Lower leg skin (tissue), 4 donors: ENCODE measurements at places on chromosomes 6 and 20.

GRCh38 chr6:46490425-46491200 is 636 bp downstream of the RCAN2 start:
- no peak for DNase-seq

DNA sequence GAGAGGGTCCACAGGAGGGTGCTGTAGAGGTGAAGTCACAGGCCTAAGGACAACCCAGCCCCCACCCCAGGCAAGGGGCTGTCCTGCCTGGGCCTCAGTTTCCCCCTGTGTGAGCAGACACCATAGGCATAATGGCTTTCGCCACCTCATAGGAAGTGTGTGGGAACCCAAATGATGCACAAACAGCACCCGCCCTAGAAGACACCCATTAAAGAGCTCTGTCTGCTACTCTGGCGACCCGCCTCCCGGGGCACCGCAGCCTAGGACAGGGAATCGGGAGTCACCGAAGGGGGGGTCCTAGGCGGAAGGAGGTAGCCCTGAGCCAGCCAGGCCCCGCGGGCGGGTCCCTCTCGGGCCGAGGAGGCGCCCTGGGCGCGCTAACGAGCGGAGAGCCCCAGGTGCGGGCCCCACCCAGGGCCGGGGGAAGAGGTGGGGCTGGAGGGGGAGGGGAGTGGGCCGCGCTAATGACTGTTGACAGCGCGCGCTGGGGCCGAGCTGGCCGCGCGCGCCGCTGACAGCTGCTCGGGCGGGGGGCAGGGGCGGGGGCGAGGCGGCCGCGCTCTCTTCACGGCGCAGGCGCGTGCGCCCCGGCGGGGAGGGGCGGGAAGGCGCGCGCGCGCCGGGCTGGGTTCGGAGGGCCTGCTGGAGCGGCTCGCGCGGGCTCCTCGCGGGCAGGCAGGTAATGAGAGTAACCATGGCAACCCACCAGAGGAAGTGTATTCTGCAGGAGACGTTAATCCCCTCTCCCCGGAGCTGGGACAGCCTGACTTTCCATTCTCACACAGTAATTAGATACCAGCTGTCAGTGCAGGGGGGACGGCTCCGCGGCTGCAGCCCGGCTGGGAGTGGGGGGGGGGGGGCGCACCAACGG is 48.9 kb downstream of the NOL4L start:
- DNase-seq: no peak

DNA sequence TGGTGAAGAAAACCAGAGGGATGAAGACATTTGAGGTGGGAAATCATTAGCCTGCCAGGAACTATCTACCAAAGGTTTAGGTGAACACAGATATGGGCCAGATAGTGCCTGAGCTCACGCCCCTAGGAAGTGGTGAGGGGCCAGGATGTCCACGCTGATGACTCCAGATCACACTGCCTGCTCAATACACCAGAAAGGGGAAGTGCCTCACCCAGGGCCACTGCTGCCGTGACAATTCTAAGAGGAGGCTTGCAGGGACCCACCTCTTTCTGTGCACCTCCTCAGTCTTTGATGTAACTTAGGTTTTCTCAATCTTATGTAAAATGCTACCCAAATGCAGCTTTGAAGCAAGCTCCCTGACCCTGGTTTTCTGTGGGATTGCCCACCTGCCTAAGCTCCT is 5.4 kb upstream of the RAB44 start:
- no peak for DNase-seq

GRCh38 chr6:126631363-126631762 is 291.4 kb downstream of the CENPW start:
- no peak for DNase-seq

DNA sequence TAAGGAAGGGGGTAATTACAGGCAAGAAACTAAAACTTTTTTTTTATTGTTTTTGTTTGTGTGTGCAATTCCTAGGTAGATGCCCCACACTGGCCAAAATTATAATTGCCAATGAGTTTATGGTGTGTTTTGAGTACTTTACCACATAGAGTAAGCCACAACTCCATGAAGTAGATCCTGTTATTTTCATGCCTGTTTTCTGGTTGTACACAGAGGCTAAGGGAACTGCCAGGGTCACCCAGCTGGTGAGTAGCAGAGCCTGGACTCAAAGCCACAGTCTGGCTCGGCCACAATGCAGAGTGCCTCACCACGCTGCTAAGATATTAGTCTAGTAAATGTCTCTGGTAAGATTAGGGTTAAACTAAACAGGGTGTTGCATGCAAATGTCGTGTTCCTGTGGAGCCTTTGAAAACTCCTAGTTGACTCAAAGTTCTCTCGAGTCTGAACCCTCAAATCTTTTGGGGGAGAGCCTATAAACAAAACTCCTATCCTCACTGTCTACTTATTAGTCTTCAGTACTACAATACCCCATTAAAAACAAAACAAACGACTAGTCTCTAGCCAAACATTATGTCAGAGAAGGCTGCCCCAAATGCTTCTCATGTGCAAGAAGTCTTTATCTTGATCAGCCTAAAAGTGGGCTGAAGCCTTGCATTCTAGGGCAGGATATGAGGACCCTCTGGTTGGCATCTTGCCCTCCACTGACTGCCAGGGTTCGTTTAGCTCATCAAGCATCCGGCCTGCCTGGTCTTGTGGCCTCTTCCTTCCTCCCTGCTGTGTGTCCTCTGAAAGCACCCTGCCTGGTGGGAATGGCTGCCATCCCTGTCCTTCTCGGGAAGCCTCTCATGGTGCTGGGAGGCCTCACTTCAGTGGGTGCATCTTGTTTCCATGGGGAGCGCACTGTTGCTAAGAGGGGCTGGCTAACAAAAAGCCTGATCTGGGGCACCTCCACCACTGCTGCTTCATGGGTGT is 4.2 kb downstream of the DUSP22 start:
- DNase-seq: peak; percentile 14

DNA sequence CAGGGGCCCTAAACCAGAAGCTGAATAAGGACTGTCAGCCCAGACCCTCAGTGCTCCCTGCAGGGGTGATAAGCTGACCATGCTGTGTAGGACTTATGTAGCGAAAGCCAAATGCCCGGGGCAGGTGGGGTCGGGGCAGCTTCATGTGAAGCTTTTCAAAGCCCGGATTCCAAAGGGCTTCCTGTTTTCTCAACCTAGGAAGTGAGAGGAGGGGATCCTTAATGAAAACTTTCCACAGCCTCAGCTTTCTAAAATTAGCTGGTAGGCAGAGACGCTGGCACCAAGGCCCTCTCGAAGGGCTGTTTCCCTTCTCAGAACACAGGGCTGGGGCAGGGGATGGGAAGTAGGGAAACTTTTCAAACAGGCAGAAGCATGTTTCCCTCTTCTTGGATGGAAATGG is 148.9 kb downstream of the NFATC2 start:
- DNase-seq: peak; percentile 27

GRCh38 chr6:46271728-46272127 is 100.9 kb upstream of the ENPP5 start:
- no peak for DNase-seq

- DNase-seq: no peak
These were observed 150.7 kb downstream of the FRK start for GRCh38 chr6:115909923-115910546.

DNA sequence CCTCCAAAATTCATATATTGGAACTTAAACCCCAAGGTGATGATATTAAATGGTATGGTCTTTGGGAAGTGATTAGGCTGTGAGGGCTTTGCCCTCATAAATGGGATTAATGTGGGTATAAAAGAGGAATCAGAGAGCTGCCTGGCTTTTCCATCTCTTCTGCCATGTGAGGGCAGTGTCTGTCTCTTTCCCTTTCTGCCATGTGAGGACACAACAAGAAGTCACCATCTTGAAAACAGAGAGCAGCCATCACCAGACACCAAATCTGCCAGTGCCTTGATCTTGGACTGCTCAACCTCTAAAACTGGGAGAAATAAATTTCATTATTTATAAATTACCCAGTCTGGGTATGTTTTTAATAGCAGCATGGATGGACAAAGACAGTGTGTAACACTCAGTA is 263.0 kb downstream of the PAX1 start:
- DNase-seq: no peak

- DNase-seq: no peak
These were observed 1252.8 kb upstream of the GJE1 start for GRCh38 chr6:140879946-140880345.

GRCh38 chr6:15819841-15820240 is 157.0 kb upstream of the DTNBP1 start:
- no peak for DNase-seq

- DNase-seq: no peak
These were observed 455.0 kb downstream of the GJA1 start for GRCh38 chr6:121890307-121890910.

DNA sequence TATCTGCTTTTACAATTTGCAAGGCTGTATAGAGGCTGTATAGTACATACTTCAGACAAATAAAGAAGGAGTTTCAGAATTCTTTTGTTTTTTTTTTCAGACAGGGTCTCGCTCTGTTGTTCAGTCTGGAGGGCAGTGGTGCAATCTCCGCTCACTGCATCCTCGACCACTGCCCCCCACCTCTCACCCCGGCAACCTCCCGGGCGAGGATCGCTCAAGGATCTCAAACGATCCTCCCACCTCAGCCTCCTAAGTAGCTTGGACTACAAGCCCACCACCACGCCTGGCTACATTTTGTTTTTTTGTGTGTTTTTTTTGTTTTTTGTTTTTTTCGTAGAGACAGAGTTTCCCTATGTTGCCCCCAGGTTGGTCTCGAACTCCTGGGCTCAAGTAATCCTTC is 1.8 kb downstream of the FASTKD5 start:
- DNase-seq: no peak

DNA sequence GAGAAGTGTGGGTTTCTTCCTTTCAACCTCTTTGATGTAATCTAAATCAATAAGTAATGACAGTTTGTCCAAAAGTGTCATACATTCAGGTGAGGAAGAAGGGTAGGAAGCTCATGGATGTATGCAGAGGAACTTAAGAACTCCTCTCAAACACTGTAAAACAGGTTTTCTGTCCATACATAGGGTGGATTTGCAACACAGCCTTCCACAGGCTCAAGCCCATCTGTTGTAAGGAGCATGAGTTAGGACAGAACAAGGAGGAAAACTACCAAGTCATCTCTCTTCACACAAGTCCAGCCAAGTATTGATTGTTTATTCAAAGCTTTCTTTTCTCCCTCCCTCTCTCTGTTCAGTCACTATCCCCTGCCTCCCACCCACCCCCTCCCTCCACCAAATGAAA is 49.0 kb upstream of the CDYL start:
- no peak for DNase-seq

- DNase-seq: no peak
These were observed 633.1 kb downstream of the CDH26 start for GRCh38 chr20:60591172-60591799.

DNA sequence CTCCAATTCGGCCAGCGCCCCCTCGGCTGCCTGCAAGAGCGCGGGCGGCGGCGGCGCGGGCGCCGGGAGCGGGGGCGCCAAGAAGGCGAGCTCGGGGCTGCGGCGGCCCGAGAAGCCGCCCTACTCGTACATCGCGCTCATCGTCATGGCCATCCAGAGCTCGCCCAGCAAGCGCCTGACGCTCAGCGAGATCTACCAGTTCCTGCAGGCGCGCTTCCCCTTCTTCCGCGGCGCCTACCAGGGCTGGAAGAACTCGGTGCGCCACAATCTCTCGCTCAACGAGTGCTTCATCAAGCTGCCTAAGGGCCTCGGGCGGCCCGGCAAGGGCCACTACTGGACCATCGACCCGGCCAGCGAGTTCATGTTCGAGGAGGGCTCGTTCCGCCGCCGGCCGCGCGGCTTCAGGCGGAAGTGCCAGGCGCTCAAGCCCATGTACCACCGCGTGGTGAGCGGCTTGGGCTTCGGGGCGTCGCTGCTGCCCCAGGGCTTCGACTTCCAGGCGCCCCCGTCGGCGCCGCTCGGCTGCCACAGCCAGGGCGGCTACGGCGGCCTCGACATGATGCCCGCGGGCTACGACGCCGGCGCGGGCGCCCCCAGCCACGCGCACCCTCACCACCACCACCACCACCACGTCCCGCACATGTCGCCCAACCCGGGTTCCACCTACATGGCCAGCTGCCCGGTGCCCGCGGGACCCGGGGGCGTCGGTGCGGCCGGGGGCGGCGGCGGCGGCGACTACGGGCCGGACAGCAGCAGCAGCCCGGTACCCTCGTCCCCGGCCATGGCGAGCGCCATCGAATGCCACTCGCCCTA is 963 bp downstream of the FOXF2 start:
- DNase-seq: no peak

GRCh38 chr6:105501826-105502344 is 99.0 kb upstream of the PREP start:
- no peak for DNase-seq

DNA sequence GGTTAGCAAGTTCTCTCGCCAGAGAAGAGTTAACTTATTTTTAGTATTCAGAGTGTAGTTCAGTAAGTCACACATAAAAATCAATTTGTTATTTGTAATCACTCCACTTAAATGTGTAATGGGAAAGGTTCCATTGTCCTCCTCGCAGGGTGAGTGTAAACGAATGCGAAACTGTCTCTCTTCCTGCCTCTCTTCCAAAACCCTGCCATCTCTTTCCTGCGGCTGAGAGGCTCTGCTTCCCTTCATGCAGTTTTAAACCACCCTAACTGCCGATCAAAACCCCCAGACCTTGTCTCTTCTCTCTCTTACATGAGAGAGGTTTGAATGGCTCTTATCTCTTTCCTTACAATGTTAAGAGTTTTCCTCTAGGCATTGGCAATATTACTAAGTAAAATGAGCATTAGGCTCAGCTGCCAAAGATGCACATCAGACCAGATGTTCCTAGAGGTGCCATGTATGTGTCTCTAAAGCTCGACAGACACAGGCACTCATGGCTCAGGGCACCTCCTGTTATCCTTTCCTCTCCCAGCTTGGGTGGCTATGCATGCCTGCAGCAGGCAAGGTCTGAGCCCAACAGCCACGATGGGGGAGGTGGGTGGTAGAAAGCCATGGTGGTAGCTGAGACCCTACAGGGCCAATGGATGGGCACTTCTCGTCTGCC is 91.2 kb downstream of the JARID2 start:
- DNase-seq: no peak

GRCh38 chr6:154202339-154202738 is 154.3 kb downstream of the IPCEF1 start:
- no peak for DNase-seq

- no peak for DNase-seq
These were observed 365.9 kb upstream of the CHD6 start for GRCh38 chr20:41984031-41984430.

- no peak for DNase-seq
These were observed 2.8 kb upstream of the E2F1 start for GRCh38 chr20:33688938-33689424.

DNA sequence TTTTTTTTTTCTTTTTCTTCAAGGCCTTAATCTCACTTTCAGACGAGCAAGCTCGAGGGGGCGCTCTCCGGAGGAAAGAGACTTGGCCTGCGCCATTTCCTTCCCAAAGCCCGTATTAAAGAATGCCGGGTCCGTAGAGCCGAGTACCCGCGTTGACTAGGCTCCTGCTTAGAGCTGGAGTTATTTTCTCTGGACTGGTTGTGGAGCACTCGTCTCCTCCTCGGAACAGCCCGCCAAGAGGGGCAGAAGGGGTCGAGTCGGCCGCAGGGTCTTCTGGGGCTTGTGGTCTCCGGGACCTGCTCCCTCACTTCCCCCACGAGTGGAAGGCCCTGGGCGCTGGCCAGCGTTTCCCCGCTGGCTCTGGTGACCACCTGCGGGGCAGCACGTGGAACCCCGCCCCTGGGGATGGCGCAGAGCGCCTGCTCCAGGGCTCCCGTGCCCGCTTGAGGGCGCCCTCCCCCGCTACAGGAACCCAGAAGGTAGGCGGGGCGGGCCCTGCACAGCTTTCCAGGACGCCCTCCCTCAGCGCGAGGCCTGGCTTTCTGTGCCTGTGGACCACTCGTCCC is 2.7 kb upstream of the MEI4 start:
- DNase-seq: no peak

GRCh38 chr20:46122071-46122470 is 4.0 kb downstream of the CD40 start:
- peak; percentile 63 for DNase-seq
